ENCODE measurements at places on chromosomes 3 and 15.

- no peak for DNase-seq
These were observed 35.2 kb downstream of the NCEH1 start for GRCh38 chr3:172675441-172676193.

GRCh38 chr3:54034971-54035370 is 87.4 kb upstream of the CACNA2D3 start:
- DNase-seq = no peak

DNA sequence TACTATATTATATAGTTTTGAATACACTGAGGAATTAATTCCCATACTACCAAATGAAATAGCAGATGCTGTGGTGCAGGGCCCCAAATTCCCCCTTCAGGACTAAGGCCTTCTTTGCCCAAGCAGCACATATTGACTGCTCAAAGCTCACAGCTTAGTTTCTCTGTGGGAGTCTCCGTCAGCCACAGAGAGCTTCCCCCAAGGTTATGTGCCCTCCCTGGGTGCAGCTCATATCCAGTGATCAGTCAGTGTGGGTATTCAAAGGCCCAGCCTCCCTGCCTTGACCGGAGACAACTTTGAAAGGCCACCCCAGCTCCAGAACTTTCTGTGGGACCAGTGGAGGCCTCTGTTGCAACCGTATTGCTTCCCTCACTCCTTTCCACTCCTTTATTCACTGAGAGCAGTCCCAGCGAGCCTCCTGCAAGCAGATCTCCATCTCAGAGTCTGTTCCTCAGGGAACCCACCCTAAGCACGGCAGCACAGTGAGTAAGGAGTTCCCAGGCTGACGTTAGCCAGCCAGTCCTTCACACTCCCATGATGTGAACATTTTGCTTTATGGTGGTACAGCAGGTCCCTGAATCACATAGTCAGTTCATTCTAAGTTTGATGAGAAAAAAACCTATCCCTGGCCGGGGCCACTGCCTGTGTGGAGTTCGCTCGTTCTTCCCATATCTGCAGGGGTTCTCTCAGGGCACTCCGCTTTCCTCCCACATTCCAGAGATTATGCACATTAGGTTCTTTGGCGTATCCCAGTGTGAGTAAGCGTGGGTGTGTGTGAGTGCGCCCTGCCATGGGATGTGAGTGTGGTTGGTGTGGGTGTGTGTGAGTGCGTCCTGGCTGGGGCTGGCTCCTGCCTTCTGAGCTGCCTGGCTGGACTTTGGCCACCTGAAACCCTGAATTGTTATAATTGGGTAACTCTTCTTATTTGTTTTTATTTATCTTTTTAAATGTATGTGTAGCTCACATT is 64.4 kb upstream of the PPARG start:
- DNase-seq = no peak

- DNase-seq = no peak
These were observed 361.1 kb upstream of the CDIN1 start for GRCh38 chr15:36218322-36218721.

- no peak for DNase-seq
These were observed 41.8 kb upstream of the LRTM1 start for GRCh38 chr3:54969652-54970051.

DNA sequence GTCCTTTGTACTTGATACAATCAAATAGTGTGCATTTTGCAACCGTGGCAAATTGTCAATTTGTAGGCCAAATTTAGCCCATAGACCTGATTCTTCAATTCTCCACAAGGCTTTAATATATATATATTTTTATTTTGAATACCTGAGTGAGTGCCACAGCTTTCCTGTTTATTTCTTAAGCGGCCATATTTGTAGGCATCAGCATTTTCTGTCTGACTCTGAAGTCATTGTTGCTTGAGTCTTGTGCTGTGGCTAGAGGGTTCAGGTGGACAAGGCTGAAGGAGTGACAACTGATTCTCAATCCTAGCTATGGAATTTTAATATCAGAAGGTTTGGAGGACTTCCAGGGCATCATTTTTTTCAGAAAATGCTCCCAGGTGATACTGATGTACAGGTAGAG is 75.6 kb upstream of the NAALADL2 start:
- no peak for DNase-seq

DNA sequence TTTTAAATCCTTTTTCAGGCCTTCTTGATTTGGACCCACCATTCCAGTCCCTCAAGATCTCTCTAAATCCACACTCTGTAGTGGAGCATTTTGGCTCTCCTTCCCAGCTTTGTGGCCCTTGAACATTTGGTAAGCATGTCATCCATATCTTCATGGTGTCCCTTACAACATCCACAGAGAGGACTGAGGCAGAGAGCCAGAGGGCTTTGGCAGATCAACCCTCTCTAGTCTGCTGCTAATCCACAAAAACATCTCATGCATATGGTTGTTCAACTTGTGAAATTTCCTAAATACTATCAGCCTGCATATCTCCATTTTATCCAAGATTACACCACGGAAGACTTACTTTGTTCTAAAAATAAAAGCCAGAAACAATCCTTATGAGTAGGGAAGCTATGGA is 23.2 kb downstream of the THRB start:
- DNase-seq = no peak

- no peak for DNase-seq
These were observed 28.2 kb downstream of the PPP4R2 start for GRCh38 chr3:73024836-73025235.

GRCh38 chr3:53865732-53866499 is 16.0 kb downstream of the ACTR8 start:
- no peak for DNase-seq

DNA sequence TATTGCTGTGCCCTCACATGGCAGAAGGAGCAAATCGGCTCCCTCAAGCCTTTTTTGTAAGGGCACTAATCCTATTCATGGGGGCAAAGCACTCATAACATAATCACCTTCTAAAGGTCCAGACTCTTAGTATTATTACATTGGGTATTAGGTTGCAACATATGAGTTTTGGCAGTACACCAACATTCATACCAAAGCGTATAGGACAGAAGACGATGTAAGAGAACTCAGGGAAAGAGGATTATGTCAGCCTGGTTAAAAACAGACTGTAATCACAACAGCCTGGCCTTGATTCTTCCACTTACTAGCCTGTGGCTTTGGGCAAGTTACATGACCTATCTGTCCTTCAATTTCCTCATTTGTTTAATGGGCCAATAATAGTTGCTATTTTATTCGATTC is 828.5 kb upstream of the NECTIN3 start:
- DNase-seq = no peak

GRCh38 chr3:80750637-80751036 is 982.8 kb upstream of the ROBO1 start:
- DNase-seq = no peak

GRCh38 chr3:184042617-184043016 is 10.2 kb upstream of the HTR3C start:
- DNase-seq = no peak

- no peak for DNase-seq
These were observed 127.6 kb upstream of the AZI2 start for GRCh38 chr3:28476194-28476593.

DNA sequence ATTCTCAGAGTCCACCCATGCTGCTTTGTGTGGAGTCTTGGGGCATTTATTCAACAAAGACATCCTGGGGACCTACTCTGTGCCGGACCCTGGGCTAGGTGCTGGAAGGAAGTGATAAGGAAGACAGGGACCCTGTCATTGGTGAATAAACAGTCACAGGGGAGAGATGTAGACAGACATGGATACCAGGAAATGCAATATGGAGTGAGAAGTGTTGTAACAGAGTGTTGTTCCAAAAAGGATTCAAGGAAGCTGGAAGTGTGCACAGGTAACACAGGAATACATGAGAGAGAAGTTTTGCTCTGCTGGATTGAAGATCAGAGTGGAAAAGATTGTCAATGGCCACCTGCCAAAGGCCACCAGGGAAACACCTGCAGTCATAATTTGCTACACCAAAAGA is 89.0 kb downstream of the PDCD6IP start:
- no peak for DNase-seq

DNA sequence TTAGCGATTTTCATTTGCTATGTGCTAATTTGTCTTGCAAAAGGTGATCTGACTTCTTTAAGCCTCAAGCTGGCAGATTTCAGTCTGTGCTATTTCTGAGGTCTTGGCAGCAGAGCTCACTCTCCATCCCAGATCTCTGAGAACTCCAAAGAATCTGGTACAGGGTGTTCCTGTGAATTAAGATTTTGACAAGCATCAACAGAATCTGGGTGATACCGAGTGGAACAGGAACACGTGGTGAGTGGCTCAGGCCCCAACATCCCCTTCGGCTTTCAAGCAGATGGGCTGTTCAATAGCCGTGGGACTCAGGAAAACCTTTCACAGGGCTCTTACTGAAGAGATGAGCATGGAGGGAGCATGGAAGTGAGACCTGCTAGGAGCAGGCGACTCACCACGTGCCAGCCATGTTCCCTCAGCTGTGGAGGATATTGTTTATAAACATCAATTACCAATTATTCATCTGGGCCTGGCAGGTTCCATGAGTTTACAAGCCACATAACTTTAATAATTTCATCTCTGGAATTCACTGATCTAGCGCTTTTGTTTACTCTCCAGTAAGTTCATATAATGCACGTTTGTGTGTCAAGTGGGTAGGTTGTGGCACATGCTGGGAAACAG is 103.4 kb upstream of the SELENOK start:
- no peak for DNase-seq

DNA sequence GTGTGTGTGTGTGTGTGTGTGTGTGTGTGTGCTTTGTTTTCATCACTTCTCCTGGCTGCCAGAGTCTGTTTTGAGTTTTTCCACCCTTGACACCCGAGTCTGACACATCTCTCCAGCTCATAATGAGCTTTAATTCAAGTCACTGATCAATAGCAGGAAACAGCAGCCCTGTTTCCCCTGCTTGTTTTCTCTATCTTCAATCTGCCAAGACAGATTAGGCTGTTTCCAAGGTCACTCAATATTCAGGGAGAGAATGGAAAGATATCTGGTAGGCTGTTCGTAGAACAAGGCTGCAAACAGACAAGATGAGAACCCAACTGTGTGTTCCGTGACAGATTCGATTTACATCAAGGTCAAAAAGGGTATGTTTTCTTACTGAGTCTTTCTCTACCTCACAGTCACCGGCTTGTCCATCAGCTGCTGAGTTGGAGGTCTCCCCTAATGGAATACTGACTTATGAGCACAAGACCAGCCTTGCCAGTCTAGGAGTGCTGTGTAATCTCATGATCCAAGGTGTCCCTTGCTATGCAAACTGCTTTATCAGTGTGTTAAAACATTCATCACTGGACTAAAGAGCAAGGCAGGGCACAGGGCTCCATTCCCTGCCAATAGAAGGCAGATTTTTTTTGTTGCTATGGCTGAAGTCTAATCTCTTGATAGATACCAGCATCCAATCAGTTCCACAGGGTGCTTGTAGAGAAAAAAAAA is 187.9 kb upstream of the LMCD1 start:
- DNase-seq = no peak

DNA sequence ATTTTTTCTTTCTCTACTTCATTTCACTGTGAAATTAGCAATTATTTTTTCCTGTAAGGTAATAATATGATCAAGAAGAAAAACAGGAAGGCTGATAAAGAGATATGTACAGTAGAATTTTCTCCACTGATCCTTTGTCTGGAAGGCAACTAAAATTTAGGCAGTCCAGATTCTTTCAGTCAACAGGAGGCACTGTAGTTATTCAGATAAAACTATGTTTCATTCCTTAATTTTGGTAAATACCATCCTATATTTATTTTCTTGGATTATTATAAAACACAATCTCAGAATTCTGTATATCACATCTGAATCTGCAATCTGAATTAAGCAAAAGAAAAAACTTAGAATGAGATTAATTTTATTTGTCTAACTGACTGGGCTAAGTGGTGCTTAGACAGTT is 343.2 kb downstream of the LSAMP start:
- no peak for DNase-seq

DNA sequence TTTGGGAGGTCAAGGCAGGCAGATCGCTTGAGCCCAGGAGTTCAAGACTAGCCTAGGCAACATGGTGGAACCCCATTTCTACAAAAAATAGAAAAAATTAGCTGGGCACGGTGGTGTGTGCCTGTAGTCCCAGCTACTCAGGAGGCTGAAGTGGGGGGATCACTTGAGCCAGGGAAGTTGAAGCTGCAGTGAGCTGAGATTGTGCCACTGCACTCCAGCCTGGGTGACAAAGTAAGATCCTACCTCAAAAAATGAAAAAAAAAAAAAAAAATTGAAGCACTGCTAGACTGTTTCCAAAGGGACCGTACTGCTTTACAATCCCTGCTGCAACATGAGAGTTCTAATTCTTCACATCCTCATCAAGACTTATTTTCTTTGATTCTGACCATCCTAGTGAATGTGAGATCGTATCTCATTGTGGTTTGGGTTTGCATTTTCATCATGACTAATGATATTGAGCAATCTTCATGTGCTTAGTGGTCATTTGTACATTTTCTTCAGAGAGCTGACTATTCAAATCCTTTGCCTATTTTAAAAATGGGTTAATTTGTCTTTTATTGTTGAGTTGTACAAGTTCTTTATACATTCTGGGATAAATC is 10.8 kb downstream of the CMTM8 start:
- no peak for DNase-seq

DNA sequence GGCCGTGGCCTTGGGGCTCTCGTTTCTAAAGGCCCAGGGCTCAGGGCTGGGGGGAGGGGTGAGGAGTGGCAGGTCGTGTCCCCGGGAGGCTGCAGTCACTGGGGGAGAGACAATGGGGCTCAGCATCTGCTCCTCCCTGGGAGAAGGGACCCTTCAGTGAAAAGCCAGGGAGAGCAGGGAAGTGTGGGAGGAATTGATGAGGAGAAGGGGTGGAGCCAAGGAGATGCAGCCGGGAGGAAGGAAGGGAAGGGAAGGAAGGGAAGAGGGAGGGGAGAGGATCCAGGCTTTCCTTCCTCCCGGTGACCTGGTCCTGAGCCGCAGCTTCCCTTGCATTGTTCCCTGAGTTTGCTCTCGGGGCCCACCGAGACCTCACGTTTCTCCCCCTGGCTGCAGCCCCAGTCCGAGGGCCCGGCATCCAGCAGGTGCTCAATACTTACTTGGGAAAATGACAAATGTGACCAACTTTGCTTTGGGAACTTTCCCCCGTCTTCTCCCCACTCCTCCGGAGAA is 1.4 kb upstream of the ZNF710 start:
- no peak for DNase-seq

GRCh38 chr3:77786216-77786615 is 746.3 kb downstream of the ROBO2 start:
- no peak for DNase-seq

DNA sequence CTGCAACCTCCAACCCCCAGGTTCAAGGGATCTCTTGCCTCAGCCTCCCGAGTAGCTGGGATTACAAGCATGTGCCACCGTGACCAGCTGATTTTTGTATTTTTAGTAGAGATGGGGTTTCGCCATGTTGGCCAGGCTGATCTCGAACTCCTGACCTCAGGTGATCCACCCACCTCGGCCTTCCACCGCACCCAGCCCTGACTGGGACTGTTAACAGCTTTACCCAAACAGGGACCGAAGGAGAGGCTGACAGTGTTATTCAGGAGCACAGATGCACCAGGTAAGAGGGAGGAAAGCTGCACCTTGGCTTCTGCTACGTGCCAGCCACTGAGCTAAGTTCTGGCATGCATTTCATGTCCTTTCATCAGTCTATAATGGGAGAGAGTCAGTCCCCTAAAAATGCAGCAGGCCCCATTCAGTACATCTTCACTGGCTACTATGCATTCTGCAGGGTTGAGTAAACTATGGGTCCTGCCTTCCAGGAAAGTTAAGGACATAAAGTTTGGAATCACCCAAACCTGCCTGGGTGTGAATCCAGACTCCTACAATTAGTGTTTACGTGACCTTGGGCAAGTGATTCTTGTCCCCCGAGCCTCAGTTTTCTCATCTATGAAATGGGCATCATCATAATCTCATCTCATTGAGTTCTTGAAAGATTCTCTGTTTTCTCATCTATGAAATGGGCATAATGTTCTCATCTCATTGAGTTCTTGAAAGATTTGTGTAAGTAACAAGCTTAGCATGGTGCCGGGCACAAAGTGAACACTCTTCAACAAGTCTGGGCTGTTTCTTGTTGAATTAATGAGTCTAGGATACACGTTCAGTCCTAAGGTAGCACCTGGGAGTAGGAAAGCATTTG is 82.2 kb downstream of the CPN2 start:
- no peak for DNase-seq
